ENCODE measurements at places on chromosomes 5 and 9. TPM values are rescaled to one million over a fixed set of nuclear protein-coding genes. Genes with fewer than 3 reads are reported as not detected.

Gene DDX4
- 0.06 TPM for polyA plus RNA-seq

GRCh38 chr5:172597755-172598155 lies 43.3 kb upstream of the NEURL1B start:
- no peak for DNase-seq

Gene NEUROG1
- polyA plus RNA-seq, result not detected

Gene NTRK2
- 17.6 TPM for polyA plus RNA-seq

- DNase-seq, result no peak
Observed at GRCh38 chr5:91957666-91958065, 574.5 kb upstream of the ARRDC3 start.

DNA sequence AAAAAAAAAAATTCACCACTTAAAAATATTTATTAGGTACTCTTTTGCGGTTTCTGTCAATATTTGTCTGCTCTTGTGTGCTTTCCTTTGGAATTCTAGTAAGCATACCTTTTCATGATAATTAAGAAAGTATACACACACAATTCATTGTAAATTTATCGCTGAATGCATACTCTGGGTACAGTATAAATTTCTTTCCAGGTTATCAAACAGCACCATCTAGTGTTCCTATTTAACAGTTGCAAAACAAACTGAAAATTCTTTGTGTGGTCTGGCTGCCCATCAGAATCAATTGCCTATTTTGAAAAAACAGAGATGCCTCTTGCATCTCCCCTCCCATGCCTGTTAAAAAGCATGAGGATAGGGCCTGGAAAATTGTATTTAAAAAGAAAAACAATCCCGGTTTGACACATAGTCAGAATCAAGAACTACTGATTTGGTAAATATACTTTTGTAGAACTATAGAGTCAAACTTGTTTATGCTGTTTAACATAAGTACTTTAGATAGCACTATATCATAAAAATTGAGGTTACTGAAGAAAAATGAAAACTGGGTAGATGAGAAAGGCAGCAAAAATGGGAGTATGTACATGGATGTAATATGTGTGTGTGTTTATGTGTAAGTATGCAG lies 16.2 kb downstream of the PGGT1B start:
- DNase-seq, result peak; percentile 19
